ENCODE measurements at places on chromosomes 2 and 18.
A peak's percentile ranks its signal among the peaks of the same experiment; 100 is the strongest.

- peak; percentile 47 for DNase-seq
Measured at GRCh38 chr18:70132999-70133398, 72.5 kb downstream of the RTTN start.

DNA sequence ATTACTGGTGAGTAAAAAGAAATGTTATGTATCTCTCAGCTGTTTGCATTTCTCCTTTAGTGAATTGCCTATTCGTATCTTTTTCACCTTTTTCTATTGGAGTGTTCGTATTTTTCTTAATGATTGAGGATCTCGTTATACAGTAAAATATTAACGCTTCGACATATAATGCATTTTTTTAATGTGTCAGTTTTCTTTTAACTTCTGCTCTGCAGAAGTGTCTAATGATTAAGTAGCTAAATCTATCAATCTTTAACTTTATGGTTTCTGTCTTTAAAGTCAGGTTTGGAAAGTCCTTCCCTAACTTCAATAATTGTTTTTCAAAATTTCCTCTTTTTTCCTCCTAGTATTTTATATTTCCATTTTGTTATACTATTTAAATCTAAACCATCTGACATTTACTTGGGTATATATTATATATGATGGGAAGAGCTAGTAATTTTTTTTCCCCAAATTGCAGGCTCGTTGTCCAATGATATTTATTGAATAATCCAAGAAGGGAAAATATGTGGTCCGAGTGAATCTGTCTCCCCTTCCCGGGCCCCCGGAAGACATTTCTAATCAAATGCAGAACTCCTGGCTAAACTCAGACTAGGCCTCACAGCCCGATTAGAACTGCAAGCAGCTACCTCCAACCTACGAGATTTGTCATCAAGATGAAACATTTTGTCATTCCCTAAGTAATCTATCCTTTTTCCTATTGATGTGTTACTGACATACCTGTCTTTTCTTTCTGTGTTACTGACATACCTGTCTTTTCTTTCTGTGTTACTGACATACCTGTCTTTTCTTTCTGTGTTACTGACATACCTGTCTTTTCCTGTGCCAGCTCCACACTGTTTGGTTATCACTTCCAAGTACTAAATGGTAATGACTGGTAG lies 17.2 kb downstream of the PCBP1 start:
- no peak for DNase-seq

GRCh38 chr2:117815946-117816345 lies 1.5 kb downstream of the DDX18 start:
- DNase-seq = no peak

GRCh38 chr2:38572167-38572566 lies 30.6 kb downstream of the HNRNPLL start:
- peak; percentile 14 for DNase-seq

GRCh38 chr2:47243596-47244323 lies 88.7 kb upstream of the STPG4 start:
- DNase-seq = no peak

DNA sequence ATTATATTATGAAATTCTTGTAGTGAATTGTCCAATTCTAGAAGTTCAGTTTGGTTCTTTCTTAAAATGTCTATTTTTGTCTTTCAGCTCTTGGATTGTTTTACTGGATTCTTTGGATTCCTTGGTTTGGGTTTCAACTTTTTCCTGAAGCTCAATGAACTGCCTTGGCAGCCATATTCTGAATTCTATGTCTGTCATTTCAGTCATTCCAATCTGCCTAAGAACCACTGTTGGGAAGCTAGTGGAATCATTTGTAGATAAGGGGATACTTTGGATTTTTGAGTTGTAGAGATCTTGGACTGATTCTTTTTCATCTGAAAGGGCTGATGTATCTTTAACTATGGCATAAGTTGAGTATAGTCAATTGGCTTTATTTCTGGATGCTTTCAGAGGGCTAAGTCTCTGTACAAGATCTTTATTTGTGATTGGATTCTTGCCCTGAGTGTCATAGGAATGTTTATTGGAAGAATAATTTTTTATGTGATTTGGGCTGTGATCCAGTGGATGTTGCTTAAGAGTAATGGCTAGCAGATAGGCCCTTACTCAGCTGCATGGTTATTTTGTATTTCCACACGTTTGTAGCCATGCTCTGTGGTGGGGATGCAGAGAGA lies 42.3 kb downstream of the SERPINB7 start:
- DNase-seq = peak; percentile 50

Data from AG09319 (cell line).